ENCODE measurements at places on chromosomes 2 and 18.

DNA sequence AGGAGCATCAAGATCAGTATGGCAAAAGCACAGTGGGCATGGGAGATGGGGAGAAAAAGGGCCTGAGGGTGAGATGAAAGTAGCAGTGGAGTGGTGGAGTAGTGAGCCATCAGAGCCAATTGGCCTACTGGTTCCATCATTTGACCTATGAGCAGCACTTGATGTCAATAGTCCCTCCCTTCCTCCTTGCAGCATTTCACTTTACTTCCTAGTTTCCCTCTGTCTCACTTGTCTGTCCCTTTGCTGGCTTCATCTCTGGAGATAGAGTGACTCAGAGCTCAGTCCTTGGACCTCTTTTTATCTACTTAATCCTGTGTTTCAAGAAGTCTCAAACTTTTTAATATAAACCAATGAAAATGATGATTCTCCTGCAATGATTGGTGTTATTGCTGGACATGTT, 32.1 kb downstream of the FBXO48 start:
- DNase-seq: no peak
- no peaks in the 10 kb centered on the region for H3K27me3 ChIP-seq
- no peak overlapping the region for H3K4me3 ChIP-seq
- H3K36me3 ChIP-seq: no peaks in the 10 kb centered on the region

GRCh38 chr2:173354582-173355131, at the start of gene CDCA7:
TSS of gene CDCA7 (plus strand) at chr2:173354872. CDS start at chr2:173354964, 92 bp downstream.
- H3K36me3 ChIP-seq: no peaks in the 10 kb centered on the region
- no peaks in the 10 kb centered on the region for H3K4me1 ChIP-seq
- DNase-seq: peak; percentile 80

DNA sequence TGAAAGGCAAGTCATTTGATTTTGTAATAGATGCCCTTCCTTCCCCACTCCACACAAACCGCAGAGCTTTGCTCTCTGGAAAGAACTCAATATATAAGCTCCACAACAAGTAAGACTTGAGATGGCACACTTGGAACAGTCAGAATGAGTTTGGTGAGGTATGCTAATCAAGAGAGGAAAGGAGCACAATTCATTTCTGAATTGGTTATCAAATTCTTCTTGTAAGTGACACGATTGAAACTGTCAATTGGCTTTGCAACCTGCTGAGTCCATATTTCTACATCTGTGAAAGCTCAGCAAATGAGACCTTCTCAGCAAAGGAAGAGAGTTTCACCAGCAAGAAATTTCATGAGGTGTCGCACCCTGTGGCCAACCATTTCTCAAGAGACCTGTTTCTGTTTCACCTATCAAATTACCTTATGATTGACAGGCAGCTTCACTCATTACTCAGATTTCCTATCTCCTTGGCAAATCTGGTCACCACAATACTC, 19.1 kb downstream of the CTLA4 start:
- DNase-seq: no peak
- no peaks in the 10 kb centered on the region for H3K27me3 ChIP-seq
- no peak overlapping the region for H3K4me3 ChIP-seq
- no peaks in the 10 kb centered on the region for H3K4me1 ChIP-seq
- H3K27ac ChIP-seq: no peak overlapping the region
- no peaks in the 10 kb centered on the region for H3K36me3 ChIP-seq

GRCh38 chr2:220628252-220628651, 943.9 kb downstream of the EPHA4 start:
- no peak overlapping the region for H3K27ac ChIP-seq
- H3K27me3 ChIP-seq: no peaks in the 10 kb centered on the region
- H3K4me3 ChIP-seq: no peak overlapping the region
- no peaks in the 10 kb centered on the region for H3K36me3 ChIP-seq
- no peaks in the 10 kb centered on the region for H3K4me1 ChIP-seq
- no peak for DNase-seq

- H3K36me3 ChIP-seq: no peaks in the 10 kb centered on the region
- H3K4me3 ChIP-seq: no peak overlapping the region
- no peaks in the 10 kb centered on the region for H3K27me3 ChIP-seq
- no peak overlapping the region for H3K27ac ChIP-seq
- DNase-seq: no peak
- H3K4me1 ChIP-seq: no peaks in the 10 kb centered on the region
These were observed 488.3 kb downstream of the CDH2 start for GRCh38 chr18:27688581-27688980.

GRCh38 chr18:75551071-75551470, 123.6 kb upstream of the SMIM21 start:
- H3K4me1 ChIP-seq: no peaks in the 10 kb centered on the region
- no peaks in the 10 kb centered on the region for H3K27me3 ChIP-seq
- H3K4me3 ChIP-seq: no peak overlapping the region
- DNase-seq: no peak
- H3K27ac ChIP-seq: no peak overlapping the region
- no peaks in the 10 kb centered on the region for H3K36me3 ChIP-seq

DNA sequence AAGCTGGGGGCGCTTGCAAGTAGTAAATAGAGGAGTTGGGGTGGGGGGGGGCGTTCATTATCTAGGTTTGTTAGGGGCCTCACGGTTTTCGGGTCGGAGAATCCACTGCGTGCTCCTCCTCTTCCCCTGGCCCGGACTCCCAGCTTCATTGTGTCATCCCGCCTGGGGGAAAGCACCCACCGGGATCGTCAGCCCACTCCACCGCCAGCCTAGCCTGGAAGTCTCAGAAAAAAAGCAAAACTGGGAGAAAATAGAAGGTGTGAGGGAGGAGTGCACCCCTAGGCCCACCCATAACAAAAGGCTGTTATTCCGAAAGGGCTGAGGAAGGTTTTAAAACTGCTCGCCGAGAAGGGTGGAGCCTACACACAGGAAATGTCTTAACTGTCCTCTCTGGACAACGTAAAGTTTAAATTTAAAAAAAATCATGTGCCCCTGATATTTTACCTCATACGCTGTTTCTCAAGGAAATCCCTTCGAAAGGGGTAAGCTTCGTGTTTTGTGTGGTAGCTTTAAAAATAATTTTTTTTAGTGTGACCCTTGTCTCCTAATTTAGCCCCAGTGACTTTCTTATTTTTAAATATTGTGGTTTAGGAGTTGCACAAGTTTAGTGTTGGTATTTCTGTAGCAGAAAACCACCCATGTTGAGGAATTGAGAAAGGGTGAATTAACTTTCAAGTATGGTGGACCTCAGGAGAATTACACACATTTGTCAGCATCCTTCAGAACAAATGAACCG, 104.2 kb downstream of the SPTBN1 start:
- peaks cover 2% of the 10 kb centered on the region for H3K4me1 ChIP-seq
- H3K27me3 ChIP-seq: no peaks in the 10 kb centered on the region
- peak; percentile 55 for DNase-seq
- H3K36me3 ChIP-seq: no peaks in the 10 kb centered on the region

GRCh38 chr2:153870308-153870707, 1.4 kb upstream of the GALNT13 start:
- H3K4me3 ChIP-seq: no peak overlapping the region
- no peaks in the 10 kb centered on the region for H3K36me3 ChIP-seq
- no peak overlapping the region for H3K27ac ChIP-seq
- no peaks in the 10 kb centered on the region for H3K27me3 ChIP-seq
- H3K4me1 ChIP-seq: no peaks in the 10 kb centered on the region

GRCh38 chr2:85549826-85550225, 10.9 kb downstream of the MAT2A start:
- no peak overlapping the region for H3K4me3 ChIP-seq
- peaks cover 4% of the 10 kb centered on the region for H3K36me3 ChIP-seq
- no peaks in the 10 kb centered on the region for H3K27me3 ChIP-seq
- H3K4me1 ChIP-seq: no peaks in the 10 kb centered on the region
- no peak overlapping the region for H3K27ac ChIP-seq
- no peak for DNase-seq

DNA sequence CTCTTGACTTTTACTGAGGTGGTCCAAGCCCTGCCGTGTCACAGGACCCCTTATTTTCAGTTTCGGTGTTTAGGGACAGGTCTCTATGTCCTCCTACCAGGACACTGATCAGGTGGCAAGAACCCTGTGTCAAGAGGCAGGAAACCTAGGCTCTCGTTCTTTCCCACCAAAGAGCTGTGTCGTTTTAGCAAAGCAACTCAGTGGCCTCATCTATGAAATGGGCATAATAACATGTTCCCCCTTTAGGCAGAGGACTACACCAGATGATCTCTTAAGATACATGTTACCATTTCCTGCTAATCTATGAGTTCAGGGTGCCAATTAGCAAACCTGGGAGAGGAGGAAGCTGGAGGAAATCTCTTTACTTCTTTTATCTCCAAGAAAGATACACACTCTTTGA, 1.9 kb downstream of the RAB31 start:
- H3K4me1 ChIP-seq: peaks cover 3% of the 10 kb centered on the region
- no peak for DNase-seq
- no peak overlapping the region for H3K27ac ChIP-seq
- peak overlapping the region; percentile 94 for H3K4me3 ChIP-seq
- H3K36me3 ChIP-seq: no peaks in the 10 kb centered on the region
- H3K27me3 ChIP-seq: no peaks in the 10 kb centered on the region

DNA sequence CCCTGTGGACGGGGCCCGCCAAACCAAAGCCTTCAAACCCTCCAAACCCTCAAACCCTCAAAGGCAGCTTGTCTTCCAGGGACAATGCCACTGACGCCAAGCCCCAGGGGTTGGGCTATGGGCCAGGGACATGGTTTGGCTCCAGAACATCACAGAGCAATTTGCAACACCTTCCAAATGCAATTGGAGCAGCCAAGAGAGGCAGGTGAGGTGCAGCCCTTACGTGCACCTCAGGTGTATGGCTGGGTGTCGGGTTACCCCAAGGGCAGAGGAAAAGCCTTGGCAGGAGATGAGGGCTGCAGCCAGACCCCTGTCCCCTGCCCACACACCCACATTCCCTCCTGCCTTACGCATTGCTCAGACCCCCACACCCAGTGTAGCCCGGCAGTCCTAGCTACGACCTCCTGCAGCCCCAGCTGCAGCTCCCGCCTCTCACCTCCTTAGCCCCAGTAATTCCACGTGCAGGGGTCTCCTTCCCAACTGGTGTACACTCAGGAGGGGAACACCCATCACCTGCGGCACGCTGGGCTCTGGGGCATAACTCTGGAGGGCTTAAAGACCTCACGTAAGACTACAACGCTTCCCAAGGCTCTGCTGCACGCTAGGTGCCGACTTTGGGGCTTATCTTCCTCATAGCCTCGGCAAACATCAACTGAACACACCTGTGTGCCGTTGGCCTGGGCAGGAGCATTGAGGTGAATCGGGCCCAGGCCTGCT, 88.7 kb downstream of the TFCP2L1 start:
- DNase-seq: no peak
- no peaks in the 10 kb centered on the region for H3K4me1 ChIP-seq
- H3K4me3 ChIP-seq: no peak overlapping the region
- H3K27ac ChIP-seq: no peak overlapping the region

DNA sequence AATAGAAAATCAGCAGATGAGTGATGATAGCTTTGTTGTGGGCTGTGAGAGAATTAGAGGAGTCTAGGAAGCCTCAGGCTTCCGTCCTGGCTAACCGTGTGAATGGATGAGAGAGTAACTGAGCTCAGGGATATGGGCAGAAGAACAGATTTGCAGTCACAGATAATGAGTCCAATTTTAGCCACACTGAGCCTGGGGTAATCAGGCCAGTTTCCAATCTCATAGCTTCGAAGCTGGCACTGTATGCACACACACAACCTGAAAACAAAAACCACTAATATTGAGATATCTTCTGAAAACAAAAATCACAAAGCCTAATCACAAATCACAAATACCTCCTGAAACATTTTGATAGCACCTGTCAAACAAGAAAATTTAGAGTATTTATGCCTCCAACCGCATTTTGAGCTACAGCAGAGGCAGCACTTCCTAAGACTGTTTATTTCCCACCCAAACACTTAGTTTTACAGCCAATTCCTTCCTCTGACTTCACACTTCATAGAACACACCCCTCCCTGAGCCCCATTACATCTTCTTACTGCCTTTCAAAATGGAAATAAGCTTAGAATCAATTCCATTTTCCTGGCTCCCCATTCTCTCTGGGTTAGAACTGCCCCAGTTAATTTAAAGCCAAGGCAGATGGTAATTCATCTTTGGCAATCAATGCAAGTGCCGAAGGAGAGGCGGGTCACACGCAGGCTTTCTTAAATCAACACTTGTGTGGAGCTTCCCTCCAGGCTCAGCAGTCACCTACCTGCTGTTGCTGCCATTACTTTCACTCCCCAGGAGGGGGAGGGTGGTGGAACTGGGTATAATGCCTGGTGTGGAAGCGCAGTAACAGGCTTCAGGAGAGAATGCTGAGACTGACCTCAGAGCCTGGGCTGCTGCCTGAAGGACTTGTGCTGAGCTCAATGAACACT, 18.9 kb downstream of the TTR start:
- H3K27me3 ChIP-seq: no peaks in the 10 kb centered on the region
- H3K27ac ChIP-seq: no peak overlapping the region
- no peaks in the 10 kb centered on the region for H3K36me3 ChIP-seq
- H3K4me1 ChIP-seq: no peaks in the 10 kb centered on the region

DNA sequence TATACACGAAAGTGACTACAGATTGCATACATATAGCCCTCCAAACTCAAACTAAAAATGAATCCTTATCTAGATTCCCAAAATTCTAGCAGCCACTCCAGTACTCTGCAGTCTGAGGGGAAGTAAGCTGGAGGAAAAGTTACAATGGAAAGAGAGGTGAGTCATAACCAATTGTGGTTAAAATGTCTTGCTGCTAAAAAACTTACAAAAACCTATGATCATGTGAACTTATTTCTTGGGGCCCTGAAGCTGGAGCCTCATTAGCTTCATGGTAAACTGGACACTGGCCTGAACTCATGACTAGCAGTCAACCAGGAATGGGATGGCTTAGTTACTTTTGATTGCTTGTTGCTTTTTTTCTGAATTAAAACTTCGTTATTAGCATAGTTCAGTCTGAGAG, 175.9 kb downstream of the SLC4A3 start:
- no peaks in the 10 kb centered on the region for H3K4me1 ChIP-seq
- no peaks in the 10 kb centered on the region for H3K36me3 ChIP-seq
- DNase-seq: no peak
- H3K27me3 ChIP-seq: no peaks in the 10 kb centered on the region
- no peak overlapping the region for H3K27ac ChIP-seq

DNA sequence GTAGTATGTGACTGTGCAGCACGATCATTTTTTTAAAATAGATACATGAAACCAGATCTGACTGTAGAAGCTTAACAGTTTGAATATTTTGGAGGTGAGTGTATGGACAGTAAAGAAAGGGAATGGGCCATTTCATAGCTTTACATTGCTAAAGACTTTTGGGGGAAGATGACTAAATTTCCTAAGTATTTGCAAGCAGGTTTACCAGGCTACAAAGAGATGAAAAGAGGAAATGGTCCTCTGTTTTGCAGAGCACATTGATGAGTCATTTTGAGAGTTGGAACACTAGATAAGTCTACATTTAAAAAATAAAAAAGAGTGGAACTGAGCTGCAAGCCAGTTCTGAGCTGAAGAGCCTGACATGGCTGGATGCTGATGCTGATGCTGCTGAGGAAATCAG, 115.7 kb upstream of the LRATD1 start:
- no peak overlapping the region for H3K27ac ChIP-seq
- no peaks in the 10 kb centered on the region for H3K4me1 ChIP-seq
- DNase-seq: no peak
- H3K4me3 ChIP-seq: no peak overlapping the region
- no peaks in the 10 kb centered on the region for H3K27me3 ChIP-seq
- H3K36me3 ChIP-seq: no peaks in the 10 kb centered on the region

- DNase-seq: no peak
- no peak overlapping the region for H3K4me3 ChIP-seq
- no peaks in the 10 kb centered on the region for H3K36me3 ChIP-seq
- peaks cover 3% of the 10 kb centered on the region for H3K4me1 ChIP-seq
- no peaks in the 10 kb centered on the region for H3K27me3 ChIP-seq
These were observed 177.5 kb downstream of the GFPT1 start for GRCh38 chr2:69209482-69209881.

Measured in aorta (tissue), 5 donors.